Activated CD4-positive, alpha-beta T cell treated with anti-CD3 and anti-CD28 coated beads, Interleukin-2, amount 50 U/mL, for 1 hour (primary cell): ENCODE measurements at places on chromosomes 1 and 21.

DNA sequence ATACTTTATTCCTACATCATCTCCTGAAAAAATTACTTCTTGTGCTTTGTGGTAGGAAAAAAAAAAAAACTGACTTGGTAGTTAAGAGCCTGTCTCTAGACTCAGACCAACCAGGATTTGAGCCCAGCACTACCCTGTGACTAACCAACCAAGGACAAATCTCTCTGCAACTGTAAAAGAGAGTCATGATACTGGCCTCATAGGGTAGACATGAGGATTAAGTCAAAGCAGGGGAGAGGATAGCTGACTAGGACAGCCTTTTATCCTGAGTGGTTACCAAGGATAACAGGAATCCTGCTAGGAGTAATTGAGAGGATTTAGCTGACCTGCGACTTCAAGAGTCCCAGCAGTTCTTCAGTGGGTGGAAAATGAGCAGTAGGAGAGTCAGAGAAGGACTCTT, 112.8 kb downstream of the C1orf21 start:
- DNase-seq: no peak

DNA sequence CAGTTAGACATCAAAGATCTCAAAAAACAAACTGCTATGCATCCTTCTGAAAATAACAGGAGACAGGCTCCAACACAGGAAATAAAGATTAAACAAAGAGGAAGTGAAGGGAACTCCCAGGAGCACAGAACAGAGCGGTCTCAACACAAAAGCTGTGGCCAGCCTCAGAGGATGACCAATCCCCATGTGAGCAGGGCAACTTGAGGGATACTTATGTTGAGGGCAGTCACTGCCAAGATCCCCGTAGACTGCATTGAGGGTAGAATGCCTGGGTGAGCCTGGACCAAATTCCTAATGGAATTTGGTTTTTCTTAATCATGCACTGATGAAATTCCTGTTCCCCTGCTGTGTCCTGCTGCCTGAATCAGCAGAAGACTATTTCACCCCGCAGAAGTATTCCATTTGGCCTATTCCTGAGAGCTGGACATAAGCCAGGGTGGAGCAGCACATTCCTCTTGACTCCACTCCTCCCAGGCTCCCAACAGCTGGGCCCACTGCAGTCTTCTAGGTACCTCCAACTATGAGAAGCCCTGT, 49.0 kb downstream of the JAK1 start:
- DNase-seq: no peak

- DNase-seq: no peak
Observed at GRCh38 chr1:209767706-209768105, 11.9 kb downstream of the TRAF3IP3 start.

DNA sequence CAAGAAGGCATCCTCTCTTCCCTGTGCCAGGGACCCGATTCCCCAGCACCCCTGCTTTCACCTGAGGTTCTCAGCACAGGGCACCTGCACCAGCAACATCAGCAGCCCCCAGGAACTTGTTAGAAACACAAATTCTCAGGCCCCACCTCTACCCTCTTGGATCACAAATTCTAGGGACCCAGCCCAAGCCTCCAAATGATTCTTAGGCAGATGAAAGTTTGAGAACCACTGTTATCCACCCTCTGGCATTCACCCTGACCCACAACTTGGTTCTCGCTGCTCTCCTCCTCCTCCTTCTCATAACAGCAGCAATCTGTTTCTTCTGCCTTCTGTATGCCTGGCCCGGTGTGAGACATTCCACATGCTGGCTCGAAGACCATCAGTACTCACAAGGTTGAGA, 60.3 kb upstream of the HIVEP3 start:
- DNase-seq: no peak

DNA sequence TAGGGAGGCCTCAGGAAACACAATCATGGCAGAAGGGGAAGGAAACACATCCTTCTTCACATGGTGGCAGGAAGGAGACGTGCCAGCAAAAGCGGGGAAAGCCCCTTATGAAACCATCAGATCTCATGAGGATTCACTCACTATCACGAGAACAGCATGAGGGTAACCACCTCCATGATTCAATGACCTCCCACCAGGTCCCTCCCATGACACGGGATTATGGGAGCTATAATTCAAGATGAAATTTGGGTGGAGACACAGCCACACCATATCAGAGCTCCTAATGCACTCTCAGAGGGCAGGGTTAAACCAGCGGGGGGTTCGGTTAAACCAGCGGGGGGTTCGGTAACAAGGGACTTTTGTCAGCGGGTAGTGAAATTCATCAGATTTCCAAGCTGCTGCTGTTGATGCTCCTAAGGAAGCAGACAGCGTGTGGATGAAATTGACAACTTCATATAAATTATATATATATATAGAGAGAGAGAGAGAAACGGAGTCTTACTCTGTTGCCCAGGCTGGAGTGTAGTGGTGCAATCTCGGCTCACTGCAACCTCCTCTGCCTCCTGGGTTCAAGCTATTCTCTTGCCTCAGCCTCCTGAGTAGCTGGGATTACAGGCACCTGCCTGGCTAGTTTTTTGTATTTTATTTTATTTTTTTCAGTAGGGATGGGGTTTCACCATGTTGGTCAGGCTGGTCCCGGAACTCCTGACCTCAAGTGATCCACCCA, 4.2 kb downstream of the CSTB start:
- no peak for DNase-seq

GRCh38 chr21:20551939-20552338, 446.3 kb upstream of the NCAM2 start:
- no peak for DNase-seq

GRCh38 chr21:43034101-43034500, 41.5 kb downstream of the CBS start:
- no peak for DNase-seq

DNA sequence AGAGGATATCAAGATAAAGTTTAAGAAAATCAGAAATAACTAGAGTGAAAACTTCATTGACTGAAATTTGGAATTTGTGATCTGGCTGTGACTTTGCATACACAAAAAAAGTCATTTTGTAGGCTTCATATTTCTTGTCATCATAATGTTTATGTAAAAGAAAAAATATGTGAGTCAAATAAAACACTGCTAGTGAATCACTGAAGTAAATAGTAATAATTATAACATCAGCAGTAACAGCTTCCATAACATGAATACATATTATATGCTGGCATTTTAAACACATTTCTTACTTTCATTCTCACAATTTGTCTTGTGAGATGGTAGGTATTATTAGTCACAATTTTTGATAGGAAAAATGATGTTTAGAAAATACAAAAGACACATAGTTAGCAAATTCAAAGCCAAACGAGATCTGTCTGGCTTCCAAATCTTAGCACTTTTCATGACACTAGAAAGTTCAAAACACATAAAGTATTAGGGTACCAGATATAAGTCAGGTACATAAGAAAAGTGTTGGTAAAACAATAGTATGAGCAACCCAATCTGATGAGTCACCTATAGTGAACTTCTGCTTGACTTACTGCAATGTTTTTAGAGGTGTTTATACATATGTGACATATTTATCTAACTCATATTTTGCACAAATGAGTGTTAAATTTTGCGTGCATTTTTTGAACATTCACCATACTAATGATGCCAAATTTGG, 241.0 kb upstream of the SNX7 start:
- DNase-seq: no peak

DNA sequence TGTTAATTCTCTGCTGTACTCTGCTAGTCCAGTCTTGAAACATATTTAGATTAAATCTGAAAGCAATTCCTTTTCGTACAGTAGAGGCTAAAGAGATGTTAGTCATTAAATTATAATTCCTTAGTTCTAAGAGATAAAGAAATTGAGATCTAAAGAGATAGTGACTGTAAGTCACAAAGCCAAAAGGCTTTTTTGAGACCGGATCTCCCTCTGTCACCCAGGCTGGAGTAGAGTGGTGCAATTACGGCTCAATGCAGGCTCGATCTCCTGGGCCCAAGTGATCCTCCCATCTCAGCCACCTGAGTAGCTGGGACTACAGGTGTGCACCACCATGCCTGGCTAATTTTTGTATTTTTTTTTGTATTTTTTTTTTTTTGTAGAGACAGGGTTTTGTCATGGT, 64.7 kb downstream of the TPR start:
- no peak for DNase-seq

GRCh38 chr1:11373029-11373894, 100.3 kb downstream of the UBIAD1 start:
- no peak for DNase-seq

DNA sequence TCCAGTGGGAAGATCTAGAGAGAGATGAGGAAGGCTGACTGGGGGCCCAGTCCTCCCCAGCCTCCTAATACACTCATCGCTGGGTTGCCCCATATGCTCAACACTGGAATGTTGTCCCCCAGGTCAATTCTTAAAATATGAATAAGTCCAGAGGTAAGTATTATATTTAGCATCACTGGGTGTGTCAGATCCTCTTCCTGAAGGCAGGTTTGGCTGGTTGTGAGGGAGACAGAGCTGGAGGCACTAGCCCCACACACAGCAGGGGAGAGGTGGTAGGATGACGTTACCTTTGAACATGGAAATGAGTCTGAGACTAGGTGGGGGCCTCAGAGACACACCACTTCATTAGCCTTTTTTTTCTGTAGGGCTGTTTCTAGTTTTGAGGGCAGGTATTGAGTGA, 42.6 kb downstream of the SLC44A3 start:
- no peak for DNase-seq

DNA sequence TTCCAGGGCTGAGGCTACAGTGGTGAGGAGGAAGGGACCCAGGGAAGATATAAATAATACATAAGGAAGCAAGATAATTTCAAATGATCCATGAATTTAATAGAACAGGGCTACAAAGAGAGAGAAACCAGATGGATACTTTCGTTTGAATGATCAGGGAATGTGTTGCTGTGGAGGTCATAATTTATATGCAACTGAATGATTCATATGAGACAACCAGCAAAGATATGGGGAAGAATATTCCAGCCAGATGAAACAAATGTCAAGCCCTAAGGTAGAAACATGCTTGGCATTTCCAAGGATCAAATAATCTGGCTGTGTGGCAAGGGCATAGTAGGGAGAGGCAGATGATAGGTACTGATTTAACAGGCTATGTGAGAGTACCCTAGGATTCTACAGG, 84.8 kb upstream of the ZC3H11B start:
- no peak for DNase-seq

DNA sequence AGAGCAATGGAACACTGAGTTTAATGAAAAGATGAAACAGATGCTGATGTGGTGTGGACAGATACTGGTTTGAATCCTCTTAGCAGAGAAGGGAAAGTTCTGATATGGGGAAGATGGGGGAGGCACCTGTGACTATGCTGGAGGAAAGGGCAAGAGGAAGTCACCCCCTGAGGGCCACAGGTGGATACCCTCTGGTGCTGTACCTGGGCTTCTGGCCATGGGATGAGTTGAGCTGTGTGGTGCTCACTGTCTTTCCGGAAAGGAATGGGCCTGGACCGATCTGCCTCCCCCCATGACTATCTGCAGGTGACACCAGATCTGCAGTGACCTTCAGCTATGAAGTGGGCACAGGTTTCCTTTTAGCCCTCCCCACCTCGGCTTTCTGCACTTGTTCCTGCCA, 52.4 kb downstream of the IER5 start:
- no peak for DNase-seq

DNA sequence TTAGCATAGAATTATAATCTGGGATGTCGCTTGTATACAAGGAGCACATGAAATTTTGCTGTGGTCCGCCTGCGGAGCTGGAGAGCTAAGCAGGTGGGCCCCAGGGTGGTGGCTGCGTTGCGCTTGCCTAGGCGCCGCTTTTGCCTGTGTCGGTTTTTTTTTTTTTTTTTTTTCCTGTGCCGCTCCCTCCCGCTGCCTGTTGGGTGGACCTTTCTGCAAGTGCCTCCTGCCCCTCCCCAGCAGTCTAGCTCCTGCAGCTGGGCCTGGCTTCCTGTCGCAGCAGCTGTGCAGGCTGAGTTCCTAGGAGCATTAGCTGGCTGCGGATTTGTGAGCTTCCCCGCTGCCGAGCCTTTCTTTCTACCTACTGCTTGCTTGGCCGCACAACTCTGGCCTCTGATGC, 20.6 kb downstream of the PYHIN1 start:
- DNase-seq: no peak

DNA sequence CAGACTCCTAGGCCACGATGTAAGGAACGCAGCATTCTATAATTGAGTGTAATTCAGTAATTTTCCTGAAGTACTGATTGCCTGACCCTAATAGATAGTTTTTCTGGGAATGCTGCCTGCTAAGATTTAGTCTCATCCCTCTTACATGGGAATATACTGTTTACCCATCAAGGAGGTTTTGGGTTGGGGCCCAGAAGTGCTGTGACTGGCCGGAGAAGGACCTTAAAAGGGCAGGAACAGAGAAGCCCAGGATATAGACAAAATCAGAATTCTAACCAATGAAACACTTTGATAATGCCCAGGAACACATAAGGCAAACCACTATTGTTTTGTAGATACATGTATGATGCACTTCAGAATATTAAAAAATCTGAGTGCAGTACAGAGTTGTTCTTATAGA, 111.6 kb downstream of the RGS2 start:
- DNase-seq: no peak

- no peak for DNase-seq
Observed at GRCh38 chr1:119318466-119319309, 49.9 kb upstream of the HAO2 start.

DNA sequence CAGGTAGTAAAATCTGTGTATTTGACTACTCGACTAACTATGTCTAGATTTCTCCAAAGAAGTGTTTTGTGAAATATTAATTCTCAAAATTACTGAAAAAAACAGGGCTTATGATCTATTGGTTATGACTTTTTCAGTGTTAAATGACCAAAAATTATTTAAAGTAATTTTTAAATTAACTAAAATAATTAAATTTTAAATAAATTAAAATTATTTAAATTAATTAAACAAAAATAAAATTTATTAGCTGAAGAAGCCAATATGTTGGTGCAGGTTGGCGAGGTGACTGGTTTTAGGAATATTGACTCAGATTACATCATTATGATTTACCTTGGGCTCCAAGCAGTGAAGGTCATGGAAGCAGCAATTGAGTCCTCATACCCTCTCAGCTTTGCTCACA, 483.2 kb downstream of the PTPRC start:
- no peak for DNase-seq

- DNase-seq: no peak
Observed at GRCh38 chr1:242738702-242739645, 214.5 kb upstream of the PLD5 start.

- peak; percentile 61 for DNase-seq
Observed at GRCh38 chr1:206608108-206608698, 4.1 kb downstream of the EIF2D start.

GRCh38 chr1:40404670-40405462, 31.3 kb downstream of the SMAP2 start:
- DNase-seq: peak; percentile 30

DNA sequence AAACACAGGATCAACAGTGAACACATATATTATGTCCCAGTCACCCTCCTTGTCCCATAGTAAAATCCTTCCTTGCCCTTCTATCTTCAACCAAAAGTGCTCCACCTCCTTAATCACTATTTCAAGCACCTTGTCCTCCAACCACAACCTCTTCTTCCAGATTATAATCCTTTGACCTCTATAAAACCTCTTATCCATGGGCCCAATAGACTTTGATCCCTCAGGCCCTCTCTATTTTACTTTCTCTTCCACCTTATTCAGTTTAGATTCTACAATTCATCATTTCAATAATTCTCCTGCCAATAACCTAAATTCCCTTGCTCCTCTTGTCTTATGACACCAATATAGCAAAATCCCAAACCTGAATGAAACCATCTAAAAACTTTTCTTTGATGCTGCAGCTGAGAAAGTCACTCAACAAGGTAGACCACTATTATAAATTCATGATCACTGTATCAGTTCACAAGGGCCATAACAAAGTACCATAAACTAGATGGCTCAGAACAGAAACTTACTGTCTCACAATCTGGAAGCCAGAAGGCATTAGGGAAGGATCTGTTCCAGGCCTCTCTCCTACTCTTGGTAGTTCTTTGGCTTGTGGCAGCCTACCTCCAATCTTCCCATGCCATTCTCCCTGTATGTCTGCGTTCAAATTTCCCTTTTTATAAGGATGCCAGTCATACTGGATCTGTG, 24.8 kb downstream of the EPS15 start:
- DNase-seq: no peak
